ENCODE measurements at places on chromosomes 2 and 18.

GRCh38 chr2:117956036-117956796, 57.7 kb downstream of the CCDC93 start:
- ATAC-seq, result peak; percentile 81

- no peak for ATAC-seq
These were observed 4.6 kb downstream of the CHRNG start for GRCh38 chr2:232543928-232544631.

DNA sequence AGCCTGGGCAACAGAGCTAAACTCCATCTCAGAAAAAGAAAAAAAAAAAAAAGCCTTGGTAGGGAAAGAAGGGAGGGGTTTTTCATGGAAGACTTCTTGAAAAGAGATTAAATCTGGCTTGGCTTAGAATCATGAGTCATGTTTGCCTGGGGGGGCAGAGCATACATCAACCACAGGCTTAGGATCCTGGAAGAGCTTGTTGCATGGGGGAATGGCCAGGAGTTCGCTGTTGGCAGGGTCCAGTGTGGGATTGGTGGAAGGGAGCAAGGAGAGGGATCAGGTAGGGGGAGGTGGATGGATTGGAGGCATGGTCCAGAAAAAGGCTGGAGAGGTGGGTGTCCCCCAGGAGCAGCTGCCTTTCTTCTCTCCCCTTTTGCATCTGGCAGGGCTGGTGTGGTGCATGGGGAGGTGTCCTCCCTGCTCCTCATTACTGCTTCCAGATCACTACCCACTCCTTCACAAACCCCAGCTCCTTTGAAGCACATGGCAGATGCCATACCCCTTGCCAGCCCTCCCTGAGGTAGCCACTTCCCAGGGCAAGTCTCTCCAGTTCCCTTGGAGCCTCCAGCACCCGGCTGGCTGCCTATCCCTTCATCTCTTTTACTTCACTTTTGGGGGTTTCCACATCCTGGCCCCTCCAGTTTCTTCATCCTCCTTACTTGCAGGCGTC, 2.5 kb downstream of the ARMC9 start:
- no peak for ATAC-seq

DNA sequence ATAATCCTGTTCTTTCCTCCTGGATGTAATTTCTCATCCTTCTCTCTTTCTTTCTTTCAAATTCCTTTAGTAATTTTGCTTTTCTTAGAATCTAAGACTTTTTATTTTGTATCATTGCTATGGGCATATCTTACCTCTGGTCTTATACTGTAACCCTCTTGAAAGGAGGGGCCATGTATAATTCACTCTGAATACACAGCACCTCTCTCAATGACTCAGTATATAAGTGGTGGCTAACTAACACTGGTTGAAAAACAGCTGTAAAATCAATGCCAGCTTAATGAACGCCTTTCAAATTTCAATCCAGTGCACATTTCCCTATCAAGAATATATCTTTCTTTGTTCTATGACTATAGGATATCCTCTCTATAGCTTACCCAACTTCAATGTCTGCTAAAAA, 53.7 kb downstream of the CWC22 start:
- no peak for ATAC-seq

DNA sequence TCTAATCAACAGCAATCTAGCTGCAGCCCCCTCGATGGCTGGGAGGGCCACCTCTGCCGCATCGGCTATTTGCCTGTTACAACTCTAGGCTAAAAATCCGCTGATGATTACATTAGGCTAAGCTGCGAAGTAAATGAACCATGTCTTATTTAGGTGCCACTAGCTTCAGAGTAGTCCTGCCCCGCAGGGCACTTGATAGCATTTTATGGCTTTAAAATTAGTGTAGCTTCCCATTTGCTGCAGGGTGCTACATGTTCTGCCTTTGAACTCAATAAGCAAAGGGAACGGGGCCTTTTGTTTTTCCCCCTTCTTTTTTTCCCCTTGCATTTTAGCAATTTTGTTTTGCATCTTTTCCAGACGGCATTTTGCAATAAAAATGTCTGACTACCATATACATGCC, 270.2 kb downstream of the GBX2 start:
- no peak for ATAC-seq

Measured in SK-N-SH treated with all-trans-retinoic acid at 6 μM for 48 hours (cell line).